ENCODE measurements at places on chromosomes 3 and 15. TPM values are rescaled to one million over a fixed set of nuclear protein-coding genes. Genes with fewer than 3 reads are reported as not detected.

GRK7 gene
- total RNA-seq = not detected

GRAMD1C gene
- 3.4 TPM for total RNA-seq

FOXB1 gene
- not detected for total RNA-seq

PLSCR2 gene
- total RNA-seq = not detected

- DNase-seq = no peak
These were observed 10.1 kb downstream of the UACA start for GRCh38 chr15:70753101-70753829.

DNA sequence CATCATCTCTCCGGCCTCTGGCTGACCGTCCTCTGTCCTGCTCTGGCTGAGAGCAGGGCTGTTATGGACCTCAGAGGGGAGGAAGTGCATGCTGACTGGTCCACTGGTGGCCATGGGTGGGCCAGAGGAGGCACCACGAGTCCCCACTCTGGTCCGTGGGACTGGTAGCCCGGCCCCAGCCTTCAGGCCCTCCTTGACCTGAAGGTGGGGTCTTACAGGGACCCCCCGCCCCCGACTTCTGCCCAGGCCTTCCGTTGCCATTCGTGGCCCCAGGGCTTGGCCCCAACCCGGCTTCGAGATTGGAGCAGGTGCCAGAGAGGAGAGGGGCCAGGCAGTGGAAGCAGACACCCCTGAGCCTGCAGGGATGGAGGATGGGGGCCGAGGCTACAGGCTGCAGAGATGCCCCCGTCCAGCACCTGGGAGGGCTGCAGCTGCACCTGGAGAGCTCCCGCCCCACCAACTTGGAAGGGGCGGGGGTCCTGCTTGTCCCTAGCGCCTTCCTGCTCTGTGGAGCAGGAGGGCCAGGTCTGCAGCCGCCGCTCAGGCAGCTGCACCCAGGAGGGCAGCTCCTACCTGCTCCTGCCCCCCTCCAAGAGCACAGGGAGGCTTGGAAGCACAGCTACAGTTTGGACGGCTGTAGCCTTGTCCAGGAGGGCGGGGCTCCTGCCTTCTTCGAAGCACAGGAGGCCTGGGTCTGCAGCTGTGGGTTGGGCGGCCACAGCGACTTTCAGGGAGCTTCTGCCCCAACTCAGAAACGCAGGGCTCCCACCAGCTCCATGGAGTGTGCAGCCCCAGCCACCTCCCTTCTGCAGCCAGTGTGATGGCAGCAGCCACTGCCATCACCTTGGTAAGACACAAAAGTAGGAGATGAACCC lies 142.5 kb downstream of the KLF13 start:
- no peak for DNase-seq

DNA sequence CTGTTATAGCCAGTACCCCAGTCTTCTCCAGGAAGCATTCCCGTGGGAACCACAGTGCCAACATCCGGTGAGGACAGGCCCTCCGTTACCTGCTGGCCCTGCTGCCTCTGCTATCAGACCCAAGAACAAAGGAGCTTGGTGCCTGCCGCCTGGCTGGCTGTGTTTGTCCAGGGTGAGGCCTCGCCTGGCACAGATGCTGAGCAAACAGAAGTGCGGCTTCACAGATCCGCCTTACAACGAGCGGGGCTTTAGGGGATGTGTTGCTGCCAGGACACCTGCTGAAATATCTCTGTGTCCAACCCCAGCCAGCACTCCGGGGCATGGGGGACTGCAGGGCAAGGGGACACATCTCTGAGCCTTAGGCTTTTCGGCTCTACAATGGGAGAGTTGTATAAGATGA lies 2.2 kb upstream of the EPHB3 start:
- no peak for DNase-seq

- DNase-seq = no peak
These were observed 17.6 kb downstream of the ZDHHC3 start for GRCh38 chr3:44958386-44958785.

DNA sequence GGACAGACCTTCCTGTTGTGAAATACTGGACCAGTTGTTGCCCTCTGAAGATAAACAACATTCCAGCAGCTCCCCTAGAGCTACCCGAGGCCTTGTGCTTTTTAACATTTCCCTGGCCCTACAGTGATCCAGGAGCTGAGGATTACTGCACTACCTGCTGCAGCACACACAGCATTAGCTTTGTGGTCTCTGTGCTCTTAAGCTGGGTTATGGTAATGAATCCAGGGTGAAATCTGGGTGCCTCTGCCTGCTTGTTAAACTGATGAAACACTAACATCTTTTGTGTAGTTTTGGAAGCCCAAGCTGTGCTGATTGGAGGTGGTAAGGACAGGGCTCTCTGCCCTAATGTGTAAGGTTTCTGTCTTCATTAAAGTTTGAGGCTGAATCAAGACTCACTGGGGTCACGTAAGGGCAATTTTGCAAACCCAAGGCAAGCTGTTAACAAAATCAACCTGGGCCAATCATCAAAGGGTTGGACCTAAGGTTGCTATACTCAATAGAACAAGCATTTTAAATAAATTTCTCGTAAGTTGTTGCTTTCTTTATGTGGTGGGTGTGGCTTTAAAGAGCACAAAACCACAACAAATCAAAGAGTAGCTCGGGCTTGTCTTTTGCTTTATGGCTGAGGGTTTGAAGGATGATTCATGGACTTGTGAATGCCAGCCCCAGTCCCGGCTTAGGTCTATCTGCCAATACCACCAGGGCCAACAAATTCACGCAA lies 183.9 kb downstream of the TPRG1 start:
- DNase-seq = no peak

DNA sequence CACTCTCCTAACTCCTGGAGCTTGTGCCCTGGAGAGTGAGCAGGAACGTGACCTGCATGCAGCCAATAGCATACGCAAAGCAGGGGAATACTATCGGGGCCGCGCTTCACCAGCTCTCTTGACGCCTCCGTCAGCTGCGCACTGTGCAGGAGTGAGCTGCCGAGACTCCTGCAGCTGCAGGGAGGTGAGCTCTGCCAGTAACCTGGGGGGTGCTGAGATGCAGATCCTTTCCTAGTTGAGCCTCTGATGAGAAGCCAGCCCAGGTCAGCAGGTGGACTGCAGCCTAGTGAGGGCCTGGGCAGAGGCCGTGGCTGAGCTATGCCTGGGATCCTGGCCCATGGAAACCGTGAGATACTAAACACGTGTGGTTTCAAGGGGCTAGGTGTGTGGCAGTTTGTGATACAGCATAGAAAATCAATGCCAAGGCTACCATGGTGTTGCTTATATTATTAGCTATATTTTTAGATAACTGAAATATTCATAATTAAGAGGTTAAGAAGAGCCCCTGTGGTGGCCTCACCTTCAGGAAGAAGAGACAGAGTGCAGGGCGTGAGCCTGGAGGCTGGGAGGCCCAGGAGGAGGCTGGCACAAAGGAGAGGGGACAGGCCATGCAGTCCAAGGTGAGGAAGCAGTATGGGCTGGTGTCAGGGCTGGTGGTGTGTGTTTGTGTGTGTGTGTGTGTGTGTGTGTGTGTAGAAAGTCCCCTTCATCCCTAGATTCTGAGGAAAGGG lies 5.9 kb upstream of the DNAJB8 start:
- DNase-seq = no peak
